Fibroblast of skin of right biceps (primary cell): ENCODE measurements at places on chromosomes 7 and 10.
A peak's percentile ranks its signal among the peaks of the same experiment; 100 is the strongest.

DNA sequence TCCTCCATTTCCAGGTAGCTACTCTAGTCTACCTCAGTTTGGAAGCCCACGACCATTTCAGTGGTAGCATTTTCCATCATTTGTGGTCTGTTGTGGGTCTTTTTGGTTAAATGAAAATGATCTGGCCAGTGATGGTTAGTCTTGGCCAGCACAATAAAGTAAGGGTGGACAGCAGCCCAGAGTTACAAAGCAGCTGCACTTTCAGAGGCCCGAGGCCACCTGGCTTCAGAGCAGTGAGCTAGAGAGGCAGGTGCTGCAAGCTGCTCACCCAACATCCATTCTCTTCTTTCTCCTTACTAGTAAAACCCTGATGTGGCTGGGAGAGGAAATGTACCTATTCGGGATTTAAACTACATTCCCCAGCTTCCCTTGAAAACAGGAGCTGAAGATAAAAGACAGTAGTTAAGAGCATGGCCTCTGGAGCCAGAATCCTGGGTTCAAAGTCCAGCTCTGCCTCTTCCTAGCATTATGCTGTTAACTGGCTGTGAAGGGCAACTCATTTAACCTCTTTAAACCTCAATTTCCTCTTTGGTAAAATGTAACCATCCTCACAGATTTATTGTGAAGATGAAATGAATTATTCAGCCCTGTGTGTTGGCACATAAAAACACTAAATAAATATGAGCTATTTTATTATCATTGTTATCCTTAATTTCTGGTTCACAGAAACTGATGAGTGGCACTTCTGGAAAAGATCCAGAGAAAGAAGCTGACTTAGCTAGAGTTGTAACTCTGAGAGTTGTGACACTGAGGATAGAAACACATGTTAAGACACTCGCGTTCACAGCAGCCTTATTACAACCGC lies 517.4 kb downstream of the PARD3 start:
- no peak for DNase-seq

DNA sequence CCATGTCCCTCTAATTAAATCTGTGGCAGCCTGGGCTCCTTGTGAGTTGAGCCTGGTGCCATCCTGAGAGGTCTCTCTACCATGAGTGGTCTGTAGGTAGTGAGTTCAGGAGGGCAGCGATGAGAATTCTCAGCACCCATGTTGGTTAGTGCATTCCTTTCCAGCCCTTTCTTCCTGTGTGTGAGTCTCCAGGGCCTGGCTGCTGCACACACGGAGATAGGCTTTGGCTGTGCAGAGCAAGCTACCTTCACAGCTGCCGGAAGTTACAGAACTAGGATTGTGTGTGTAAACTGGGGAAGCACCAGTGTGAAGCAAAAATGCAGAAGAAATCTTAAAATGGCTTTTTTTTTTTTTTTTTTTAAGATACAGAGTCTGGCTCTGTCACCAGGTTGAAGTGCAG lies 358.6 kb downstream of the PAXIP1 start:
- no peak for DNase-seq

- DNase-seq: peak; percentile 68
Observed at GRCh38 chr7:108093851-108094331, 36.3 kb downstream of the LAMB4 start.

GRCh38 chr7:16646472-16647072 lies 591 bp downstream of the BZW2 start:
- DNase-seq: peak; percentile 22

DNA sequence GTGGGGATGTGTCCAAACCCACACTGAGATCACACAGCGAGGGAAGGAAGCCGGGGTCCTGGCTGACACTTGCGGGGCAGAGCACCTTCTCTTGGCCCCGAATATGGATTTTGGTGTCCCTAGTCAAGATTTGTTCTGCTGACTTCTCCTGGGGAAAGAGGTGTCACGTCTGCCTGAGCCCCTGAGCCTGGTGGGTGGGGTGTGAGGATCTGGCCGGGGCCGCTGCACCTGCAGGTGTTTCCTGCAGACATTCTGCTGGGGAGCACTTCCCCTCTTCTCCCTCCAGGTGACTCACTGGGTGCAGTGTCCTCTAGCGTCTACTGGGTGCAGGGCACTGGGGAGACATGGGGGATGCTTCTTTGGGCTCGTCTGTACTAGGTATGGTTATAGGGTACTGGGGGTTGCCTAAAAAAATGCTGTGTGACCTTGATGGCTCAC lies 99.2 kb downstream of the GRK5 start:
- DNase-seq: no peak

DNA sequence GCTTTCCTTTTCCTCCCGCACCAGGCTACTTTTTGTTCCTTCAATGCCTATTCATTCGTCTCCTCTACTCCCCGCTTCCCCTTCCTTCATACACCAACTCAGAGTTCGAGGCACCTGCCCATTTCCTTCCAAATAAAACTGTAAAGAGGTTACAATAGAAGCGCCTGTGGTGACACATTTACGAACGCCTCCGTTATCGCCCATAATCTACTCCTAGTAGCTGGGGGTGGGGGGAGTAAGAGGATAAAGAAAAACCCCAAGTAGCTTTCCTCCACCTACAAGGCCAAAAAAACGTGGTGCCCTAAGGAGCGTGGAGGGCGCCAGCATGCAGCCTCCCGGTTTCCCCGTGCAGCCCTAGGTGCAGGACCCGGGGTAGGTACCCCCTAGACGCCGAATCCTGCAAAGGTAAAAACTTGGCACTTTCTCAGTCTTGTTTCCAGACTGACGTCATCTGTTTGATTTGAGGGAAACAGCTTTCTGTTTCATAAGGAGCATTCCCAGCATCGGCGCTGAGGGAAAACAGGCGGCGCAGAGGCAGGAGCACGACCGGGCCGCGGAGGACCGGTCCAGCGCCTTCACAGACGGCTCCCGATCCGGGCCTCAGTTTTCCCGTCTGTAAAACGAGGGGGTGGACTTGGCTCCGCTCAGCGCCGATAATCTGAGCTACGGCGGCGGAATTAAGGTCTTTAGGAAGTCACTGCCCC lies 922 bp downstream of the PPA1 start:
- peak; percentile 55 for DNase-seq

DNA sequence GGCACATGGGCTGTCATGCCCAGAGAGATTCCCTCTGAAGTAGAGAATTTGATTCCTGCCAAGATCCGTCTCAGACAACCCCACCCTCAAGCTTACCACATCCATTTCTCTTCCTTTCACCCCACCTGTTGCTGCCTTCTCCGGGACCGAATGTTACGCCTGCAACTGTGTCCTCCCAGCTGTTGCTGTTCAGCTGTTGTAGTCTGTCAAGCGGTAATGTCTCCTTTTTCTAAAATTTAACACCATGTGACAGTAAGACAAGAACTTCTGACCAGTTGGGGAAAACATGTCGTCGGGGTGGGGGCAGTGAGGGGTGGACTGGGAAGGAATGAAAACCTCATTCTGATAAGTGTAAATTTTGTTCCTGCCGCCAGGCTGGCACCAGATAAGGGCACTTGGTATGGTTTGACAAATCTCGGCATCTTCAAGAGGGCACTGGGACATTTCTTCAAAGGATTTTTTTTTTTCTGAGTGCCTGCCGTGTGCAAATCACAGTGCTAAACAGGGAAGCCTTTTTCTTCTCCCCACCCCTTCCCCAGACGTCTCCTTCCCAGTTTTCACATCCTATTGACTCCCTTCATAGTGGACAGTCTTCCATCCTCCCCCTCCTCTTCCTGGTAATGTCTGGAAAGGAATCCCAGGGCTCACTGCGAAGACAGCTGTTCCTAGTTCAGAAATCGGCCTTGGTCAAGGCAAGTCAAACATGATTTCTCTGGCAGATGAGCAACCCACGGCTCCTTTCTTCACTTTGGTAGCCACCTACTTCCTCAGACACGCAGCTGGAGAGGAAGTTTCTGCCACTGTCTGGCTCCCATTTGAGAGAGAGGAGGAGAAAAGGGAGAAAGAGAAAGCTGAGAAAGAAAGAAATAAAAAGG lies 5.0 kb upstream of the CELF2 start:
- no peak for DNase-seq

DNA sequence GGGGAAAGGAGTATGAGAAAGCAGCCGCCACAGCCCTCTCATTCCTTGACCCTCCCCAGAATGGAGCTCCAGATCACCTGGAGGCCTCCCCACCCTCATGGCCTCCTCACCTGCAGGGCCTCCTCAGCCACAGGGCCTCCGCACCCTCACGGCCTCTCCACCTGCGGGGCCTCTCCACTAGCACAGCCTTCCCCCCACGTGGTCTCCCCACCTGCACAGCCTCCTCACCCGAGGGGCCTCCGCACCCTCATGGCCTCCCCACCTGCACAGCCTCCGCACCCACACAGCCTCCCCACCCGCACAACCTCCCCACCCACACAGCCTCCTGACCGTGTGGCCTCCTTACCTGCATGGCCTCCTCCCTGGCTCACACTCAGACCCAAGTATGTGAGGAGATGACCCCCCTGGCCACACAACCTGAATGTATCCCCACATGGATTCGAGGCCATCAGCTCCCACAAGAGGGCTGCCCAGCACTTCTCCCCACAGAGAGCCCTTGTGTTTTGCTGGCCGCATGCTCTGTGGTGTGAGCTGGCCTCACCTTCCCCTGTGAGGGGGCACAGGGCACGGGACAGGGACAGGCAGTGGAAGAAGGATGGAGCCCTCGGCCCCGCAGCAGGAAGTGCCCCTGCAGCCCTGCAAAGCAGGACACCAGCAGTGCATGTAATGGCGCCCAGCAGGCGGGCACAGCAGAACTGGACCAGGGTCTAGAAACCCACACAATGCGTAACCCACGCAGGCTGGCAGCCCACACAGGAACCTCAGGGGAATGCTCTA lies 3.1 kb downstream of the DIP2C start:
- DNase-seq: no peak

- DNase-seq: peak; percentile 18
Observed at GRCh38 chr10:71945819-71946474, 18.2 kb upstream of the CHST3 start.

DNA sequence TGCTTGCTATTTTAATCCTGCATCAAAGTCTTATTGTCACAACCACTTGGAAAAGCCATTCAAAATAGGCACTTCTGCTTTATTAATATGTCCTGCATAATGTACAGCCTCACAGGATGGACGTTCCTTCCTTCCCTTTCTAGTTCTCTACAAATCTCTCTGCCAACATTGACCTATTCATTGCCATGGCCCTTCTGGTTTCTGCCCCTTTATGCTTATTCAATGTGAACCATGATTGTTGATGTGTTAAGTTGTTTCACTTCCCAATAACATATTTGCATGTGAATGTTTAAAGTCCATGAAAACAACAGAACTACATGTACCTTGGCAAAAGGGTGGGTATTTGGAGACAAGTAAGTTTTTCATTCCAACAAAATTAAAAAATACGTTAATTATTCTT lies 45.7 kb downstream of the COL28A1 start:
- no peak for DNase-seq

DNA sequence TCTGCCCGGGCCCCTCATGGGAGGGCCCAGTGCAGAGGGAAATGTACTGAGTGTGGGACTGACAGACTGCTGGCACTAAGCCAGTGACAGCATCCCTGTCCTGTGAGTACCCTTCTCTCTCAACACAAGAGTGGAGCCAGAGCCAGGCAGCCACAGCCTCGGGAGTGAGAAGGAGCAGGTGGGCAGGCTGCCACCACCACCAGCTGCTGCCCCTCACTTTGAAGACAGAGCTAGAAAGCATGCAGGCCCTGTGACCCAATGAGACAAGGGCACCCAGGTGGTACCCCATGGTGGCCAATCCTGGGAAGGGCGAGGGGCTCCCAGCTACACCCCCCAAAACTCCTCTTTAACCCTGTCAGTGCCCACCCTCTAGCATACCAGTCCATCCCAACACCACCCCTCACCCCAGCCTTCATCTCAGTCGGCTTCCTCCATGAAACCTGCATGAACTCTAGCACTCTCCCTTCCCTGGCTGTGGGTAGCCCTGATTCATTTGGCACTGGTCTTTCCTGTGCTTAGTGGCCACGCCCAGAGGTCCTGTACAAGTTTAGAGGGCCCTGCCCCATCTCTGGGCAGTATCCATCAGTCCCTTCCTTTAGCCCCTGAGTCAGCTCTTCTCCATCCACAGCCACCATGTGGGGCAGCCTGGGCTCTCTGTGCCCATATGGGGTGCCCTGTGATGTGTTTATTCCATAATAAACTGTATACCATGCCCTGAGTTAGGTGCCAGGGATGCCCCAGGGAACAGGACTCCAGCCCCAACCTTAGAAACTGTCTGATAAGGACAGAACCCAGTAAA lies 207.0 kb upstream of the ZMIZ1 start:
- DNase-seq: no peak

DNA sequence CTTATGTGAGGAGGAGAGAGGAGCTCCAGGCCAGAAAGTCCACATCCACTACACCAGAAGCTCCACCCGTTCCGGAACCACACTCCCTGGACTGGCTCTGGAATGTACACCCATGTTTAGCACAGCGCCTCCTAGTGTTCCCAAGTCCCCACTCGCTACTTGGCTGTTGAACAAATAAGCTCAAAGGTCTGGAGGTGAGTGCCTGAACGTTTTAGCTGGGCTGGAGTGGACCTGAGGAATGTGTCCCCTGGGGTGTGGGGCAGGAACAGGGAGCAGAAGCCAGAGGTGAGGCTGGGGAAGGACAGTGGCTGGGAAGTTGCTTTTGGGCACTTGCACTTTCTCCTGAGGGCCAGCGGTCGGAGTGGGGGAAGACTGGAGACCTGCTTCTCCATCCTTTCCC lies 164.1 kb upstream of the CDCA7L start:
- DNase-seq: peak; percentile 21

DNA sequence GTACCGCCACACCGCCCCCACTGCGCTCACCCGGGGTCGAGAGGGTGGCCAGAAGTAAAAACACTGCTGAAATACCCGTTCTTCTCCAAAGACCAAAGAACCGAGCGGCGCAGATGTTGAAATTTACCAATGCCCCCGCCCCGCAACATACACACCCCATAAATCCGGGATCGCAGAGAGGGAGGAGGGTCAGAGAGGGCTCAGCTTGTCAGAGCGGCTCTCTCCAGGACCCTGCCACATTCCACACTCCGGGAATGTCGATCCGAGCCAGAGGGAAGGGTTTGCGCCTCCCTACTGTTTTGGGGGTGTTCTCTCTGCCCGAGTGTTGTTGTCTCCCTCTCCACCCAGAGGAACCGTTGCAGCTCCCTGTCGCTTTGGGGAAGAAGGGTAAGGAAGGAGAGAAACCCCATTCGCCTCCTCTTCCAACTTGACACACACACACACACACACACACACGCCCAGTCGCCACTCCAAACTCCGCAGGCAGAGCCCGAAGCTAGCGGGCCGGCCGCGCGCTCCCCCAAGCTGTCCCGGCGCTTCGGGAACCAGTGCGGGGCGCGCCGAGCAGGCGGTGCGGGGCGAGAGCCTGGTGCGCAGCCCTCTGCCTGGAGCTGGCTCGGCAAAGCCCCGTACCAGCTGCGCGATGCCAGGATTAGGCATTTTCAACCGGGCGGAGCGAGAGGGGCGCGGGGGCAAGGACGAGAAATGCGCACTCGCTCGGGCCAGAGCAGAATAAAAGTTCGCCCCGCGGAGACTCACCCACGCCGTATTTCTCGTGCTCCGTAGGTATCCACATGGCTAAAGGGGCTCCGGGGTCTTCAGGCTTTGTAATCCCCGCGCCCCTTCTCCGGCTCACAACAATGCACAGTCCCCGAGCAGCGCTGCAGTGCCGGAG lies 609 bp downstream of the DOCK4 start:
- peak; percentile 68 for DNase-seq

DNA sequence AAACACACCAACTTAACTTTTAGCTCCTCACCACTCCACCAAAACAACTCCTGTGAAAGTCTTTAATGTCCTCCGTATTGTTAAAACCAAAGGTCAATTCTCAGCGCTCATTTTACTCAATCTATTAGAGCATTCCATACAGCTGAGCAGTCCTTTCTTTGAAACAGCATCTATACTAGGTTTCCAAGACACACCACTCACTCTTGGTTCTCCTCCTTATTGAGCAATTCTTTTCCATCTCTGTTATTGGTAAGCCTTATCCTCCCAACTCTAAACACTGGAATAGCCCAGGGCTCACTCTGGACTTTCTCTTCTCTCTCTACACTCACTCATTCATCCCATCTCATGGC lies 34.9 kb downstream of the COA1 start:
- DNase-seq: peak; percentile 87
